Muscle of arm (tissue), 14 donors: ENCODE measurements at places on chromosomes 13 and 19. TPM values are rescaled to one million over a fixed set of nuclear protein-coding genes. Genes with fewer than 3 reads are reported as not detected.

CATSPERD gene
- polyA plus RNA-seq = not detected

NLRP7 gene
- polyA plus RNA-seq = not detected

CADM4 gene
- polyA plus RNA-seq = 6.3 TPM

TINCR gene
- polyA plus RNA-seq = not detected

CHST8 gene
- 1.7 TPM for polyA plus RNA-seq

CPB2 gene
- 0.25 TPM for polyA plus RNA-seq

KLK13 gene
- not detected for polyA plus RNA-seq

ZNF837 gene
- polyA plus RNA-seq = 0.74 TPM

ETV2 gene
- 2.2 TPM for polyA plus RNA-seq

EDDM13 gene
- 1.2 TPM for polyA plus RNA-seq
